ENCODE measurements at places on chromosomes 16 and 17. TPM values are rescaled to one million over a fixed set of nuclear protein-coding genes. Genes with fewer than 3 reads are reported as not detected.

PDE6G gene
- total RNA-seq = 0.45 TPM

SRL gene
- 0.32 TPM for total RNA-seq

ZNF469 gene
- total RNA-seq = 0.52 TPM

CA5A gene
- not detected for total RNA-seq

ZFP3 gene
- total RNA-seq = 0.11 TPM

RTN4RL1 gene
- 0.47 TPM for total RNA-seq

PSMB10 gene
- 22.5 TPM for total RNA-seq

AHSP gene
- not detected for total RNA-seq

TPSG1 gene
- total RNA-seq = not detected

NPIPB8 gene
- not detected for total RNA-seq

OR1A1 gene
- not detected for total RNA-seq

CIBAR2 gene
- total RNA-seq = not detected

- DNase-seq = no peak
Observed at GRCh38 chr17:2874189-2874686, 78.0 kb downstream of the RAP1GAP2 start.

DNA sequence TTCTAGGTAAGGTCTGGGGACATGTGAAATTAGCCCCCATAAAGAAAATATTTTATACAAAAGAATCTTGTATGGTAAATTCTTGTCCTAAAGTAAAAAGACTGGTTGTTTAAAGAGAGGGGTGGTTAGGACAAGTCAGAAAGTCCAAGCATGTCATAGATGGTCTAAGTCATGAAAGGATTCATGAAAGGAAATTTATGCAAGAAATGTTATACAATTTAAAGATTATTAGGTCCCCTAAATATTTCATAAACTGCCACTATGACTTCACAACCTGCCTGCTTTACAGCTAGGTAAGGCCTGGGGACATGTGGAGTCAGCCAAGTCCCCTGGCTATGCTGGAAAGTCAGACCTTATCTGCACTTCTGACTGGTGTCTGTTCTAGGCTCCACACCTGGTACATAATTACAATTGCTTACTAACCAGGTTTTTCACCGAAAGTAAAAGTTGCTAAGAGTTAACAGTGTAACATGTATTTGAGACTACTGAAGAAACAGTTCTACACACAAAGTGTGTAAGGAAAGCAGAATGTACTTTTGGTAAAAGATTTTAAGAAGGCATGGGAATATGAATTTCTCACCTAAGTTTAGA is 17.0 kb downstream of the N4BP1 start:
- DNase-seq = no peak

- DNase-seq = no peak
Observed at GRCh38 chr17:10119203-10120108, 79.0 kb downstream of the GAS7 start.

DNA sequence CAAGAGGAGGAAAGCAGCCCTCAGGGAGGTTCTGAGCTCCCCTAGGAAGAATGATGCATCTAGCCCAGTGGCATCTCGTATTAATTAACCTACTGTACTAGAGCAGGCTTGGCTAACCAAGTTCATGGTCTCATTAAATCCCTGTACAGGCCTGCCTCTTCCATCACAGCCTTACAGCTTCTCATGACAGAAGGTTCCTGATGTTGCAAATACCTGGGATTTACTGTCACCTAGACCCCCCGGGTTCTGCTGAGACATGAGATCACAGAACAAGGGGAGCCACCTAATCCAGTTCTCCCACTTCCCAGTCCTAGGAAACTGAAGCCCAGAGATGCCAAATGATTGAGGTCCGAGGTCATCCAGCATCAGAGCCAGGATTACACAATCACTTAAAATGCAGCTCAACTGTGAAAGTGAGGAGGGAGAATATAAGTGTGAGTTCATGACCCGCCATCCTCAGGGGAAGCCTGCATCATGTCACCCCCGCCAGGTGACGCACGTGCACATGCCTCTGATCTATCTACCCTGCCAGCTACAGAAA is 23.9 kb downstream of the ACLY start:
- no peak for DNase-seq

DNA sequence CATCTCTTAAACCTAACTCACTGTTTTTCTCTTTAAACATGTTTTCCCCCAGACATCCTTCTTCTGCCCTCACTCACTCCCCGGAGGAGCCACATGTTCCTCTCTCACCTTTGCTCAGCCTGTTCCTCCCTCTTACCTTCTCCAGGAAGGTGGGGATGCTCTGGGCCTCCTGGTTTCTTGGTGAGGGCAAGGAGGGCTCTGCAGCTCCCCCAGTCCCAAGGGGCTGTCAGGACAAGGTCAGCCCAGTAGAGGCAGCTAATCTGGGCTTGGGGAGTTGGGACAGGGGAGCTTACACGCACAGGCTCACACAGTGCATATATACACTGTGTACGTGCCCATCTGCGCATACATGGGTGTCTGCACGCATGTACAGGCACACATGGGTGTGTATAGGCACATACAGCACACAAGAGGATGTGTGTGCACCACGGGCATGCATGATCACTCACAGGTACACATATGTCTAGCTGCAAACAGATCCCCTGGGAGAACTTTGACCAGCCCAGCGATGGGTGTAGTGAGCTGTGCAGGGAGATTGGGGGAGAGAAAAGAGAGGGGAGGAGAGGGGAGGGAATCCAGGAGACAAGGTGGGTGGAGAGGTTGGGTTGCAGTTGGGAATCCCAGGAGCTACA is 28.6 kb upstream of the SPNS3 start:
- no peak for DNase-seq

- DNase-seq = no peak
Observed at GRCh38 chr17:41521574-41522261, 3.0 kb upstream of the KRT15 start.

GRCh38 chr17:40534371-40535189 is 30.7 kb downstream of the CCR7 start:
- DNase-seq = no peak

DNA sequence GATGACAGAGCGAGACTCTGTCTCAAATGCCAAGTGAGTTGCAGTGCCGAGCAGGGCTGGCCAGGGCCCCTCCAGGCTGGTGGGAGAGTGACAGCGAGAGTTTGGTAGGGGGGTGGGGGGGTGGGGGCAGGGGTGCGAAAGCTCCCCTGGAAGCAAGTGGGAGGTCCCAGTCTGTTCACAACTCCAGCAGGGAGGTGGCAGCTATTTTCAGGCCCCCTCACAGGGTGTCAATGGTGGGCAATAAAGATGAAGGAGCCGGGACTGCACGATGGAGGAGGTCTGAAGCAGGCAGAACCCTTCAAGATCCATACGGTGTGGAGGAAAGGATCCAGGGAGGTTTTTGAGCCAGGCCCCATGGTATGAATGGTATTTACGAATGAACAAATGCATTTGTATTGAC is 83.7 kb downstream of the PGS1 start:
- no peak for DNase-seq

- DNase-seq = no peak
Observed at GRCh38 chr16:50449800-50450199, 81.0 kb upstream of the BRD7 start.

DNA sequence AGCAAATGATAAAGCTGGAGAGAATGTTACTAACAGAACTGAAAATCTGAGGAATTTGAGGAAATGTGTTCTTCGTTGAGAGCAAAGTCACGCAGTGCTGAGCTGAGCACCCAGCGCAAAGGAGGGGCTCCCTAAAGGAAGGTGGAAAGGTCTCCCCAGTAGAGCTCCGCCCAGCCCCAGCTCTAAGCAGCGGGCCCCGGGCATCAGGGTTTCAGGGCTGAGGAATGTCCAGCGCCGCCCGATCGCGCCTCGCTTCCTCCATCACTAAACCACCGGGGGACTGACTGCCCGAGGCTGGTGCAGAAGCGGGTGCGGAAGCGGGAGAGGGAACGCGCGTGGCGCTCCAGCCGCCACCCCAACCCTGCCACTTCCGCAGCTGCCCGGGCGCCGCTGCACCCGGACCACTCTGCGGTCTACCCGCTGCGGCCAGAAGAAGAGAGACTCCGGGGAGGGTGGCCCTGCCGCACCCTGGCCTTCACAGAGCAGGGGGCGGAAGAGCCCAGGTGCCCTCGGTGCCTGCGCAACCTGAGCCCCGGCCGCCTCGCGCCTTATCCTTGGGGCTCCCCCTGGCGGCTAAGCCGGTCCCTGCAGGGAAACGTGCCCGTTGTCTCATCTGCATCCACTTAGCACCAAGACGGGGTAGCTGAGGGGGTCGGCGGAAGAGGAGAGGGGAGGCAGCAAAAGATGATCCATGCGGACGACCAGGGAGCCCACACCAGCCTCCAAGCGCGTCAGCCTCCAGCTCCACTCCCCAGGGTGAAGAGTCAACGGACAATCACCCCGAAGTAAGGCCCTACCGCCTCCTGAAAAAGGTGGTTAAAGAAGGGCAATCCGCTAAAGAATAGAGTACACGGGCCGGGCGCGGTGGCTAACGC is 12.4 kb upstream of the GUCY2D start:
- DNase-seq = peak; percentile 97

- DNase-seq = no peak
Observed at GRCh38 chr17:58353389-58353825, 1.4 kb upstream of the SUPT4H1 start.

GRCh38 chr17:79942011-79942405 is 93.7 kb downstream of the TBC1D16 start:
- no peak for DNase-seq

DNA sequence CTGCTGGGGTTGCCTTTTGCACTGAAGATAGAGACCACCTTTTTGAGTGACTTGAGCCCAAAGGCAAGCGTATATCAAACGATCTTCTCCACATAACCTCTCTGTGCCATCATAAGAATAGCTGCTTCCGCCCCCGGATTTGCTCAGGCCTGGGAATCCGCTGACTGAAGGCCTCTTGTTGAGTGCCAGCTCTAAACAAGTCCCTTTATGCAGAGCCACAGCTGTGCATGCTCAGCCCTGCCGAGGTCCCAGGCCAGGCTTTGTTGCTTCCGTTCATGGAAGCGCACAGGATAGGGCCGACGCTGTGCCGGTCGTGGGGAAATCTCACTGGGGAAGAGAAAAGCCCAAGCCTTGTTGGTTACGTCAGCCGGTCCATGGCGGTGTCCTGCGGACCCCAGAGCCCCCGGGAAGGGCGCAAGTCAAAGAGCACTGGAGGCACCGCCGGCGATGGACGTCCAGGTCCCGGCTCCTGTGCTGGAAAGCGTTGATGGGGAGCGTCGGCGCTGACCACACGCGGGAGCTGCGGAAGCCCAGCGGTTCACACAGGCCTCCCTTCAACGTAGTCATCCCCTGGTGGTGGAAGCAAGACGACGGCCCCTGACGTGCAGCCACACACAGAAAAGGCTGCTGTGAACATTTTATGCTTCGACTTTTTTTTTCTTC is 23.5 kb upstream of the RPL13 start:
- no peak for DNase-seq

DNA sequence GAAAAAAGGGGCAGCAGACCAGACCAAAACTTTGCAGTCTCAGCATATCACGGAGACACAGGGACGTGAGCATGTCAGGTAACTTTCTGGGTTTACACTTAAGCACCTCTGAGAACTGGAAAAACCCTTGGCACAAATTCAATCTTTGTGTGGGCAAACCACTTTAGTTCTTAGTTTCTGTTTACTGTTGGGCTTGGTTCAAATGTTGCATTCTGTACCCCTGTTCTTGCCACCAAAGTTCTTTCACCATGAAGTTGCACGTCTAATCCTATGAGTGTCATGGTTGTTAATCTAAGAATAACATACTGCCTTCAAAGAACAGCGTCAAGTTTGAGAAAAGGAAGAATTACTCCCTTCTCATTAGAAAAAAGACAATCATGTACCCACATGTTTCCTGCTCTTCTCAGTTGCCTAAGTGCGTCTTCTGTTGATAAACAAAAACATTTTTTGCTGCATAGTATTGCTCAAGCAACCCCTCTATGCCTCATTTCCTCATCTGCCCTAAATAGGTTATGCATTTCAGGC is 11.6 kb downstream of the KRT33A start:
- DNase-seq = no peak

- DNase-seq = no peak
Observed at GRCh38 chr17:66548158-66548557, 245.7 kb downstream of the PRKCA start.

DNA sequence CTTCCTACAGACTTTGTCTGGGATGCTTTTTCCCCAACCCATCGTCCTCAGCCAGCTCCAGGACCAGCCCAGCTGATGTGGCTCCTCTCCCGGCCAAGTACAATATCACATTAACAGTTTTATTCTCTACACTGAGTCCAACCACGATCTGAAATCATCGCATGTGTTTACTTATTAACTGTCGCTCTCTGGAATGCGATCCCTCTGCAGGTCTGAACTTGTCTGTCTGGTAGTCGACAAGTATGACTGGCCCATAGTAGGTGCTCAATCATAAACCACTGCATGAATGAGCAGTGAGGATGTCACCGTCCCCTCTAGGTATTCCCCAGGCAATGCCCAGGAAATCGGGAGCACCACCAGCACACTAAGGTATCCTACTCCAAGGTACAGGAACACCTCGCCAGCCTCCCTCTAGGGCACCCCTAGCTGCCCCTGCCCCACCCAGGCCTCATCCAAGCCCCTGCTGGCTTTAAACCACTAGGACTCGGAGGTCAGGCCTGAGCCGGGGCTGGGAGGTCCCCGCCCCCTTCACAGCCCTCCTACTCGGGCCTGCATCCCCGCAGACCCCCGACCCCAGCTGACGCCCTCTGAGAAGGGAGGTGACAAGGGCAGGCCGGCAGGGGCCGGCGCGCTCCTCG is 27.7 kb downstream of the RTN4RL1 start:
- DNase-seq = peak; percentile 43

DNA sequence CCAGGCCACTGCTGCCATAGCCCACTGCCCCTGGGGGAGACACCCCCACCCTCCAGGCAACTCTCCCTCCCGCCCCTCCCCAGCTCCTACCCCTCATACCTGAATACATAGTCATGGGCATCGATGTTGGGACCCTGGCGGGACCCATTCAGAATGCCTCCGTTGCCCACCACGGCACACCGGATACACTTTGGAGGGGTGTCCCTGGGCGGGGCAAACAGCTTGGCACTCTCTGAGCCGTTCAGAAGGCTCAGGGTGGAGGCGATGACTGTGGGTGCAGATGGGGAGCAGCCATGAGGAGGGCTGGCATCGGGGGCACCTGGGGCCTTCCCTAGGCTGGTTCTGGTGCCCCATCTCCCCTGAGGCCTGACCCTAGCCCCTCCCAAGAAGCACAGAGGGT is 12.6 kb downstream of the ST6GALNAC2 start:
- DNase-seq = no peak

GRCh38 chr17:69078864-69079263 is 18.1 kb upstream of the ABCA9 start:
- DNase-seq = no peak

GRCh38 chr16:85326113-85326793 is 214.0 kb upstream of the CIBAR2 start:
- DNase-seq = no peak

- DNase-seq = no peak
Observed at GRCh38 chr16:74825941-74826340, 51.3 kb upstream of the FA2H start.

- peak; percentile 72 for DNase-seq
Observed at GRCh38 chr17:57955183-57955931, at the start of gene CUEDC1. Gene CUEDC1, minus strand, starts transcription at chr17:57955412. Its CDS starts 69,848 bp downstream, at chr17:57885564.

DNA sequence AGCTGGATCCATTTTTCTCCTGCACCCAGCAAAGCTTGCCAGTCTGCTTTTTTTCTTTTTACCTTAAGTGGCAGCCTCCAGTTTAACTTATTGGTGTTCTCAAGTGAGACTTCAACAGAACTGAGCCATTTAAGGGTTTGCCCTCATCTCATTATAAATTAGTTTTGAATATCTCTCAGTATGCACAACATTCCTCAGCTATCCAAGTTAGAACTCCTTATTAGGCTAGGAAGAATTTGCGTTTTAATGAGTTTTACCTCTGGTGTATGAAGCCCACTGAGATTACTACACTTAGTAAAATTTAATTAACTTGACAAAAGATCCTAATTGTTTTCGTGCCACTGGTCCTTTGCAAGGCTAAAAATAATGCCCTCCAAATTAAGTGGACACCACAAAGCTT is 232.4 kb downstream of the CDH11 start:
- DNase-seq = no peak
